CD8-positive, alpha-beta memory T cell (primary cell): ENCODE measurements at places on chromosomes 12 and 14.

DNA sequence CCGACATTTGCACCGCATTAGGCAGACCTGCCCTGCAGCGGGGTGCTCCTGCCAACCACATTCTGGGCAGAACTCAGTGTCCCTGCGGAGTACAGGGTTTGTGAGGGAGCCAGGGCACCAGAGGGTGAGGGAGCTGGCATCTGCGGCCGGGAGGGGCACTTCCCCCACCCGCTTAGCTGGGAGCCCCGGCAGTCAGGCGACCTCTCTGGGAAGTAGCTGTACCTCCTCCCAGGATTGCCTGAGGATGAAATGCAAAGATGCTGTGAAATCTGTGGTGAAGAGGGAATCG is 58.6 kb downstream of the ANKRD9 start:
- no peak for DNase-seq

GRCh38 chr12:79887890-79888289 is 47.0 kb downstream of the PPP1R12A start:
- DNase-seq, result no peak

DNA sequence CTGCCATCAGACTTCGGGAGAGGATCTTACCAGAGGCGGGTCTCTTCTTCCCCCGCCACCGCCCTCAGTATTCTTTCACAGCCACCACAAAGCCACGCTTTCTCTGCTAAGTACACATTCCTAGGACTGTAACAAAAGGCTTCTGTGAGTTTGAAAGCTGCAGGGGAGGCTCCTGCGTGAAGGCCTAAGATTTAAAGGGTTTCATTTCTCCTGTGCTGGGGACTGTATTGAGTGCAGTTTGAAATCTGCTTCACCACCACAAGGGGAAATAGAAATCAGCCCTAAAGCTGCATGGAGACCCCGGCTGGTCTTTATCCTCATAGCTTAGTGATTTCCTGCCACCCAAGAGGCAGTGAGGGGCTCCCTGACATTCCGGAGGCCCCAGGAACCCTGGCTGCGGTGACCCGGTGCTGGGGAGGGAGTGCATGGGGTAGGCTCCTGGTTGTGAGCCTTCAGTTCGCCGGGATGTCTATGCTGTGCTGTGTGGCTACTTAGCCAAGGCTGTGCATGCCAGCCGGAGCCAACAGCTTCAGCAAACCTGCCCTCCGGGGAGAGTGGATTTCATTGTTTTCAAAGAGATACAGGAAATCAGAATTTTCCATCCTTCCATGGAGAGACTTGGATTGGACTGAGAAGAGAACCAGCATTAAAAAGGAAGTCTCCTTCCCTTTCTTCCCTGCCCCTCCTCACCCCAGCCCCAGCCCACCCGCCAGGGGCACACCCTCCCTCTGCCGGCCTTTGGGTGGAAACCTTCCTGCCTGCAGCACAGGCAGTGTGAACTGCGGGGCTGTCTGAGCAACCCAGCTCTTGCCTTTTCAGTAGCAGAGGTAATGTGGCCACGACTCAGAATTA is 163.3 kb downstream of the ETV6 start:
- DNase-seq, result no peak

DNA sequence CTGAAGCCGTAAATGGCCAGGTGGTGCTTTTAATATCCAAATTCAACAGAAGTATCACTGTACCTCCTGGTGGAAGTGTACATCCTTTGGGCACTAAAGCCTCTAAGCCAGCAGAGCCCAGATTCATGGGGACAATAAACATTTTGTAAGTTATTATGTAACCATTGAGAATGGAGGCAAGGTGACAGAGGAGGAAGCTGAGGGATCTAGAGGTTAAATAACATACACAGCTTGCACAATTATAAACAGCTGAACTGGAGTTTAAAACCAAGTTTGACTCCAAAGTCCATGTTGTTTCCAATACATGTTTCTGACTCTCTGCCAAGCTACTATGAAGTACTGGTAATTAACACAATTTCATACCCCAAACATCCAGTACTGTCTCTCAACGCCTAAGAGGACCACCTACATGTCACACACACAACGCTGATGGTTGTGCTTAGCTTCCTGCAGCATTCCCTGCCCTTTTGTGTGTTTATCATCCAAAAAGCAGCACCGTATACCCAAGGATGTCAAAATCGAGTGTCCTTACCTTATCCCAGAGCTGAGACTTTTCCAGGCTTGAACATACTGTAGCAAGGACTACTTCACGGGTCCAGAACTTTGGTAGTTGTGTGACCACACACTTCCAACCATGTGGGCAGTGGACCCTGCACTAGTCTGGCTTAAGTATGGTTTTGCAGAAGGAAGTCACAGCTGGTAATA is 41.3 kb downstream of the EGLN3 start:
- DNase-seq, result no peak

- DNase-seq, result no peak
Measured at GRCh38 chr12:101940400-101940950, 63.1 kb downstream of the DRAM1 start.

- DNase-seq, result no peak
Measured at GRCh38 chr14:33925235-33925634, 25.6 kb downstream of the EGLN3 start.

- DNase-seq, result no peak
Measured at GRCh38 chr12:12720052-12720451, 2.9 kb downstream of the CDKN1B start.

- no peak for DNase-seq
Measured at GRCh38 chr14:56806760-56807159, 3.5 kb downstream of the OTX2 start.

DNA sequence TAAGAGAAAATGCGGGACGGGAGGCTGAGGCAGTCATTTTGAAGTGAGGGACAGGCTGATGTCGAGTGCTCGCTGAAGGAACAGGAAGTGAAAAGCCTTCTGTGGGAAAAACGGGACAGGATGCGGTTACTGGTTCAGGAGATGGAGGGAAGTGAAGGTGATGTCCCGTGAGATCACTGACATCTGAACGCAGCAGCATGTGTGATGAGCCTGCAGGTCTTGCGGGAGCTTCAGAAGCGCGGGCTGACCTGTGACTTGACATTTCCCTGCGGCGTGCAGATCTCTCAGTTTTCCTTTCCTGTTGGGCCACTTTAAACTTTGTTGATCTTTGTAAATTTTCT is 77.8 kb downstream of the DDX51 start:
- no peak for DNase-seq

DNA sequence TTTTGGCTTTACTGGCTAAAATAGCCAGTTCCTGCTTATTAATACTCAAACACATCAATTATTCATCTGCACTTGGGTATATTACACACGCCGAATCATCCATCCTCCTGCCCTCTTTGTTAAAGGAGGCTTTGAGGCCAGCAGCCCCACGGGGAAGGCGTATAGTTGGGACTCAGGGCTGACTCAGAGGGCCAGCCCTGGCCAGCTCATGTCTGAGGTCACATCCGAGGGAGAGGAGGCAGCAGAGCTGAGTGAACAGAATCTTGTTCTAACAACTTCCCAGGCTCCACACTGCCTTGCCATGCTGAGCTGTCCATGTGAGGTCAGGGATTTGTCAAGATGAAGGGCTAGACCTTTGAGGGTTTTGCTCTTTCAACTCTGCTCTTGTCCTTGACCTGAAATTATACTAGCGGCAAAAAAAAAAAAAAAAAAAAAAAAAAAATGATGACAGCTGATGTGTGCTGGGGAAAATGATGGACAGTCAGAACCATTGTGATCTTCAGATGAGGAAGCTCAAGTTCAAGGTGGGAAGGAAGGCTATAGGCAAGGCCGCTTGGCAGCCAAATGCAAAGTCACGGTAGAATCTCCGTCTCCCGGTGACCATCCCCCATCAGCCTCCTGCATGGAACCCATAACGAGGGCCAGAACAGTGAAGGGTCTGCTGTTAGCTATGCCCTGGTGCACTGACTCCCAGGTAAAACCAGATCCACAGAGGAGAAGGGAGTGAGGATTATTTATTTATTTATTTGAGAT is 12.5 kb upstream of the MARK3 start:
- no peak for DNase-seq

- no peak for DNase-seq
Measured at GRCh38 chr12:125218952-125219351, 153.7 kb downstream of the AACS start.
